K562 (cell line): ENCODE measurements at places on chromosomes 6 and 20.

DNA sequence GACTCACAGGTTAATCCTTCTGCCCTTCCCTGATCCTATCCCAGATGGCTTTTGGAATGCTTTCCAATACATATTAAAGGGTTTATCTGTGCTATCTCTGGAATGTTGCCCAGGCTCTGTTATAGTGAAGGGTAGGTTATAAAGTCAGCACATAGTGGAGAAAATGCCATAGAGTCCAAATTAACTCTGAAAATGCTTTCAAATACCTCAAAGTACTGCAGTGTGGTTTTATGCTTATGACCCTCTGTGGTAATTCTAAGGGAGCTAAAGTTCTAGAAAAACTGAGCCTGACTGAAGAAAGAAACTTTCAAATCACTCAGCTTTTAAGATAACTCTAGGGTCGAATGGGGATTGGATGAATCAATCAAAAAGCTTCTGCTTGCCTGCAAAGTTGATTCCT, 159.8 kb downstream of the PLCB1 start:
- no peak overlapping the region for H3K4me3 ChIP-seq
- no peak overlapping the region for H3K27ac ChIP-seq
- no peaks in the 10 kb centered on the region for H3K4me1 ChIP-seq
- H3K36me3 ChIP-seq, result no peaks in the 10 kb centered on the region
- no peak for DNase-seq

DNA sequence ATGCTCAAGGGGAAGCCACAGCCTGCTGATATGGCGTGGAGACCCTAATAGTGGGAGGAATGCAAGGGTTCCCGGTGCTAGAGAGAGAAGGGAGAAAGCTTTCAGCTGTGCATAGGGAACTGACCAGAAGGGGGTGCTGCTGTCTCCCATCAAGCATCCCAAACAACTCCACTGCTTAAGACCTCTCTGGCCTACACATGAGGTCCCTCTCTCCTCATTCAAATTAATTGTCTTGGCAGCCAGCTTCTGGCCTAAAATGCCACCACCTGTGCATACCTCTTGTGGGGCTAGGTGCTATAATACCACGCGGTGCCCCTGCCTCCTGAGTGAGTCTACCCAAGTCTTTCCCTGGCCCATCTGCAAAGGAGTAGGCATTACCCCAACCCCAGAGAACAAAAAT, 14.5 kb downstream of the ADISSP start:
- H3K4me1 ChIP-seq, result no peaks in the 10 kb centered on the region
- no peak overlapping the region for H3K27ac ChIP-seq
- no peak overlapping the region for H3K4me3 ChIP-seq

GRCh38 chr6:157538168-157538567, 157.2 kb downstream of the ZDHHC14 start:
- H3K27ac ChIP-seq, result no peak overlapping the region
- H3K4me1 ChIP-seq, result peaks cover 11% of the 10 kb centered on the region
- H3K36me3 ChIP-seq, result peaks cover 3% of the 10 kb centered on the region; the same call in 2 of the 3 replicates
- H3K4me3 ChIP-seq, result no peak overlapping the region

DNA sequence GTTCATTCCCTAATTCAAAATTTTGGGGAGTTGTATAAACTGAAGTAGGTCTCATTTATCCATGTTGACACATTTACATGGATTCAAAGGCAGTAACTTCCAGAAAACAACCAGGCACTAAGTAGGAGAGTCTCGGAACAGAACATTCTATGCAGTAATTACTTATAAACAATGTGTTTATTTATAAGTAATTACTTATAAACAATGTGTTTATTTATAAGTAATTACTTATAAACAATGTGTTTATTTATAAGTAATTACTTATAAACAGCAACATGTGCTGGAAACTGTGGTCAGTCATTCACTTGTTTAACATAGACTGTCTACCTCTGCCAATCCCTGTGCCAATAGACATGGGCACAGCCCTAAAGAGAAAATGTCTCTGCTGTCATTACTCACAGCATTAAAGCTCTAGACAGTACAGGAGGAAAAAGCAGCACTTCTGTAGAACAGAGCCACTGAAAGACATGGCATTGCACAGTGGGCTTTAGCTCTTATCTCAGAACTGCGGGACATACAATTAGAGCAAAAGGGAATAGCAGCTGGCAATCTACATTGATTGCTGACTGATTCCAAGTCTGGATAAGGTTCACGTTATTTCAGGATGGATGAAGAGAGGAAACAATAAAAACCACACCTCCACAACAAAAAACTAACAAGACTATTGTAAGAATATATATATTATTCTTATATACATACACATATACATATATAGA, 188.2 kb downstream of the WDR27 start:
- H3K27ac ChIP-seq, result no peak overlapping the region
- H3K36me3 ChIP-seq, result no peaks in the 10 kb centered on the region
- no peaks in the 10 kb centered on the region for H3K27me3 ChIP-seq

- no peaks in the 10 kb centered on the region for H3K4me1 ChIP-seq
- no peaks in the 10 kb centered on the region for H3K27me3 ChIP-seq
- no peaks in the 10 kb centered on the region for H3K36me3 ChIP-seq
Measured at GRCh38 chr20:40639676-40640355, 49.2 kb downstream of the MAFB start.

GRCh38 chr6:15326067-15326614, 80.3 kb downstream of the JARID2 start:
- no peak for DNase-seq
- H3K4me1 ChIP-seq, result peaks cover 33% of the 10 kb centered on the region
- H3K4me3 ChIP-seq, result no peak overlapping the region
- H3K27me3 ChIP-seq, result no peaks in the 10 kb centered on the region

DNA sequence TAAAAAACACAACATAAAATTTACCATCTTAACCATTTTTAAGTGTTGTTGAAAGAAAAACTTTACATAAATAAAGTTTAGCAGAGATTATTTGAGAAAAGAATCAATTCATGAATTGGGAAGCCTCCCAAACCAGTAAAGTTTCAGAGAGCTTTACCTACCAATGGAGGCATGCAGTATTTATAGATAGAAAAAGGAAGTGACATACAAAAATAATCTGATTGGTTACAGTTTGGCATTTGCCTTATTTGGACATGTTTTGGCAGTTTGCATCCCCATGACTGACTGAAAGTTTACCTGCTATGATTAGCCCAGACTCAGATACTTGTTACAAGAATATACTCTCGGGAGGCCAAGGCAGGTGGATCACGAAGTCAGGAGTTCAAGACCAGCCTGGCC, 3.7 kb upstream of the CMTR1 start:
- no peaks in the 10 kb centered on the region for H3K36me3 ChIP-seq
- peak; percentile 50 for DNase-seq
- peak overlapping the region; percentile 37; the same call in 2 of the 3 replicates for H3K27ac ChIP-seq
- peaks cover 20% of the 10 kb centered on the region for H3K4me1 ChIP-seq
- no peaks in the 10 kb centered on the region for H3K27me3 ChIP-seq

DNA sequence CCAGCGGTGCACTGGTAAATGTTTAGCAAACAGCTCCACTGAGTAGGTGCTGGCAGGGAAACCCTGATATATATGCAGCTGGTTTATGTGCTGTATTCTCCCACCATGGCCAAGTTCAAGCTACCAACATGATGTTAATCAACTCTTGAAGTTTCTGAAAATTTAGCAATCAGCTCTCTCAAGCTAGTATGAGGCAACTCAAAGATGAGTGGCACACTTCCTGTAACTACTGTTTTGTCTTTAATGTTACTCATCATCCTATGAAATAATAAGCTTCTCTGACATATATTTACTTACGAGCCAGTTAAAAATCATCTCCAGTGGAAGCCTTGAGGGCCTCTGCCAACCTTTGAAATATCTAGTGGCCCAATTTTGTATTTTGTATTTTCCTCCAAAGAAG, 54.7 kb downstream of the TRMT6 start:
- 0 out of 3 replicates have a peak, but pooled peaks cover under 1% of the 10 kb centered on the region for H3K27me3 ChIP-seq
- H3K4me1 ChIP-seq, result no peaks in the 10 kb centered on the region
- H3K36me3 ChIP-seq, result no peaks in the 10 kb centered on the region
- DNase-seq, result no peak
- H3K27ac ChIP-seq, result no peak overlapping the region

GRCh38 chr6:56043076-56043475, 167.7 kb upstream of the BMP5 start:
- H3K36me3 ChIP-seq, result no peaks in the 10 kb centered on the region
- H3K27me3 ChIP-seq, result no peaks in the 10 kb centered on the region
- no peak overlapping the region for H3K4me3 ChIP-seq

GRCh38 chr6:52527436-52527835, 49.4 kb downstream of the TRAM2 start:
- H3K27ac ChIP-seq, result no peak overlapping the region
- no peak for DNase-seq
- H3K4me1 ChIP-seq, result peaks cover 4% of the 10 kb centered on the region; the same call in 1 of the 2 replicates

- no peak for DNase-seq
- H3K4me1 ChIP-seq, result no peaks in the 10 kb centered on the region
- no peak overlapping the region for H3K4me3 ChIP-seq
- H3K36me3 ChIP-seq, result no peaks in the 10 kb centered on the region
- no peaks in the 10 kb centered on the region for H3K27me3 ChIP-seq
Measured at GRCh38 chr6:80472271-80472670, 365.8 kb downstream of the BCKDHB start.

- DNase-seq, result peak; percentile 14
- no peak overlapping the region for H3K27ac ChIP-seq
- no peaks in the 10 kb centered on the region for H3K27me3 ChIP-seq
- H3K4me3 ChIP-seq, result no peak overlapping the region
- H3K4me1 ChIP-seq, result peaks cover 6% of the 10 kb centered on the region; the same call in 1 of the 2 replicates
Measured at GRCh38 chr20:21767739-21768223, 62.3 kb downstream of the PAX1 start.

- H3K4me3 ChIP-seq, result no peak within 1 kb of the TSS
- peaks cover 26% of the 10 kb centered on the region for H3K27me3 ChIP-seq
- no peaks in the 10 kb centered on the region for H3K36me3 ChIP-seq
- H3K27ac ChIP-seq, result no peak within 1 kb of the TSS
- DNase-seq, result peak; percentile 46
Measured at GRCh38 chr20:63536997-63537524, at the start of gene PTK6. Gene PTK6 (minus strand): TSS chr20:63537376. CDS start chr20:63537314, 62 bp downstream.

- no peak overlapping the region for H3K4me3 ChIP-seq
- no peak for DNase-seq
- no peaks in the 10 kb centered on the region for H3K27me3 ChIP-seq
- H3K4me1 ChIP-seq, result peaks cover 28% of the 10 kb centered on the region
- H3K36me3 ChIP-seq, result peaks cover 28% of the 10 kb centered on the region
Measured at GRCh38 chr6:37357288-37357687, 3.5 kb downstream of the RNF8 start.

DNA sequence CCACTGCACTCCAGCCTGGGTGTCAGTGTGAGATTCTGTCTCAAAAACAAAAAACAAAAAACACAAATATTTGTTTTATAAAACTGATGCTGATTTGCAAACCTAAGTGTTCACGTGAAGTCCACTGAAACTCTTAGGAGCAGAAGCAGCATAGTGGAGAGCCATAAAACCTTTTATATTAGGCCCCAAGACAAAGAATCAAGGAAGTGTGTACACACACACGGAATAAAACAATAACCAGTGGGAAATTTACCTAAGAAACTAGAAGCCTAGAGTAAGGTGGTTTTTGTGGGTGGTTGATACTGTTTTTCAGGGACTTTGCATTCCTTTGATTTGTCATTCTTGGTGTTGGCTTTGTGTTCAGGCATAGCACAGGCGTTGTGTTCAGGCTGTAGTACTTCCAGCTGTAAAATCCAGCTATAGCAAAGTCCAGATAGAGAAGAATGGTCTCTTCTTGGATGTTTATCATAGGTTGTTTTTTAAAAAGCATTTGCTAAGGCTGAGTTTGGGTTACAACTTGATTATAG, 61.3 kb downstream of the ATRN start:
- no peak for DNase-seq
- H3K27me3 ChIP-seq, result no peaks in the 10 kb centered on the region
- no peak overlapping the region for H3K27ac ChIP-seq
- H3K36me3 ChIP-seq, result 0 out of 3 replicates have a peak, but pooled peaks cover 3% of the 10 kb centered on the region

DNA sequence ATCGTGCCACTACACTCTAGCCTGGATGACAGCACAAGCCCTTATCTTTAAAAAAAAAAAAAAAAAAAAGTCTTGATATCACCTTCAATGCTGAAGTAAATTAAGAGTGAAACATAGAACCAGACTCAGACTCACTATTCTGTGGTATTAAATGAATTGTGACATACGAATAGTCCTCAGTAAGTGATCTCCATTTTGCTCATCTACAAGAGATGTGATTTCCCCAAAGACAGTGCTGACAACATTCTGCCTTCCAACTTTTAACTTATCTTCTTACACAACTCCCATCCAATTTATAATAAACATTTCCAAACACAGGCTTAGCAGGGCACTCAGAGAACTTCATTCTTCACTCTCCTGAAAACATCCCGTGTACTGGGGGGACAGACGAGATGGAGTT, 8.0 kb downstream of the ZBTB24 start:
- no peak overlapping the region for H3K4me3 ChIP-seq
- H3K27ac ChIP-seq, result no peak overlapping the region
- H3K36me3 ChIP-seq, result peaks cover 92% of the 10 kb centered on the region
- H3K4me1 ChIP-seq, result peaks cover 16% of the 10 kb centered on the region; the same call in 2 of the 3 replicates
- no peaks in the 10 kb centered on the region for H3K27me3 ChIP-seq
